Activated naive CD8-positive, alpha-beta T cell treated with anti-CD3 and anti-CD28 coated beads, Interleukin-2, amount 50 U/mL, for 24 hours (primary cell): ENCODE measurements at places on chromosomes 2 and 18.

DNA sequence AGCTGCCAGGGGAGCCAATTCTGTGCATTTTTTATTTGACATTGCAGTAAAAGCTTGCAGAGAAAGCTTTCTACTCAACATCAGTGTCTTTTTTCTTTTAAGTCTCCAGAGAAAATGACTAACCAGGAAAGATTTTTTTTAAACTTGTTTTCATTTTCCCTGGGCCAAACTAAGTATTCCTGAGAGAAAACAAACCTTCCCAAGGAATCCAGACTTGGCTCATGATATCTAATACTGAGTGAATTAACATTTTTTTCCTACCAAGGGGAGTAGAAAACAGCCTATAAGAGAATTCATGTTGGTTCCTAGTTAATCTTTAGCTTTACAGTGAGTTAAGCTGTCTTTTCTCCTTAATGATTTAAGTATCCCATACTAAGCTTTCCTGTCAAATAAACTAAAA lies 46.7 kb downstream of the DAPL1 start:
- no peak for DNase-seq

DNA sequence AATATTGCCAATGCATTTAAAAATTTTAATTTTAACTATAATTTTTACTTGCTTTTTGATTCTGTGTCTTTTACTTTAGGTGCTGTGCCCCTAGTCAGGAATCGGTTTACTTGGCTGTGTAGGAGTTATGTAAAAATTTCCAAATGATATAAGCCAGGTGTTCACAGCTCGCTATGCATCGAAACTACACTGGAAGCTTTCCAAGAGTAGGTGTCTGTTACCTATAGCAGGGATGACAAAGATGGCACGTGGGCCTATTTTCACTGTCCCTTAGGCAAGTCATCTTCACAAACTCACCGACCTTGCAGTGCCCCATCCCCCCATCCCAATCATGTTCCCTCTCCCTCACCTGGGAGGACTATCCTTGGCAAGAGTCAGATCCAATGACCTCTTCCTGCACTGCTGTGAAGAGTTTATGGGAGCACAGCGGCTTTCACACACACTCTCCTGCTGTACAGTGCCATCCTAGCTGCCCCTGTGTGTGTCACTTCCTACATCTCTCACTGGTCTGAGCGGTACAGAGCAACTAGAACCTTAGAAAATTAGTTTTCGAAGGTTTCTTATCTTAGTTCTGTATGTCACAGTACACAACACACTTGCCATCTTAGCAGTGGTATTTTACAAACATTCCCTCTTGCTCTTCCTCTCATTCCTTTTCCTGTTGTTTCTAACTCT lies 49.2 kb upstream of the NAB1 start:
- no peak for DNase-seq

DNA sequence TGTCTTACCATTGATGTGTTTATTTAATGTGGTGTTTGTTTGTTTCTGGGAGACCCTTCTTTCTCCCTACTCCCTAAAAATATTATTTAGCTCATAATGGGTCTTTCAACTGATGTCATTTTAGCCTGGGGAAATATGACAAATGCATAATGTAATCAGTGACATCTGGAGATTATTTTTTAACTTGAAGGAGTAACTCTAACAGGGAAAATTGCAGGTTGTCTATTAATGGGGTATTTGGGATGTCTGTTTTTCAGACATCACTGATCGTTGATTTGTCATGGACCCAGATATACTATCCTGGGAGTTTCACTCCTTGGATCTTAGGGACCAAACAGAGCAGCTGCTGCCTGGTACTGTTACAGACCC lies 230.4 kb downstream of the LOXHD1 start:
- DNase-seq, result no peak

DNA sequence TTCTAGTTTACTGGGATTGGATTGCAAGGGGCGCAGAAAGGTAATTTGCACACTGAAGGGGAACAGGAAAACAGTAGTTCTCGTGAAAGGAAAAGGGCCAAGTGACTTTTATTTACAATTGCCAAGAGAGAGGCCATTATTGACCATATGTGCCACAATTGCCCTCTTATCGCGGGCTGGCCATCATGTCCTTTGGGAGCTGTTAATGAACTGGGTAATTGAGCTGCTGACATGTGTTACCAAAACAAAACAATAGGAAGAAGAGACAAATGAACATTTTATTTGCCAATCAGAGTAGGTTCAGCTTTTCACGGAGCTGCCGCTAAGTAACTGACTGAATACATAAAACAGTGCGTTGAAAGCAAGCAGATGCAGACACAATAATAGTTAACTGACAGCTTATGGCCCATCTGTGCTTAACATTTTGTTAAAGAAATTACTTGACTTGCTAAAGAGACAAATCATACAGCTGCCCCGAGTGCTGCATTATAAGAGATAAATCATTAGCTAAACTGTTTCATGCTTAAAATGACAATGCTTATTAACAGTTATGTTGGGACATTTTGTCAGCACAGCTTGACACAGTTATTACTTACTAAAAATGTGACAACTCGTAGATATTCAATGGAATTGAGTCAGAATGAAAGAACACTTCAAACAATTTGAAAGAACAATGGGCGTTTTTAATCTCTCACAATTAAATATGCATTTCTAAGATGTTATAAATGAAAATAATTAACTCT lies 57.5 kb downstream of the PAX3 start:
- no peak for DNase-seq

- no peak for DNase-seq
Measured at GRCh38 chr18:74233933-74234325, 57.8 kb downstream of the CYB5A start.

DNA sequence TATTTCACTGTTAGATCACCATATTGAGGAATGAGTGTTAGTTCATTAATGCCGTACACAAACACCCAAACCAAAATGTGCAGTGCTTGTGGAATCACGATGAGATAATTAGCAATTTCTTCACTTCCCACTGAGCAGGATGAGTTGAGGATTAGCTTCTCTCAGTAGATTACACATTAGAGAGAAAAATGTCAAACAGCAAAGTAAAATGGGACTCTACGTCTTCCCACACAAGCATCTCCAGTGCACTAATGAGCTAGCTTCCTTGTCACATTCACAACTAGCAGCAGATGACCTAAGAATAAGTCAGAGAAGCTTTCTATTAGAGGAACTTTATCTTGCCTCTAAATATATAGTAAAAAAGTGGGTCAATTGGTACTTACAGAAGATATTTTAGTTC lies 926.9 kb downstream of the TSN start:
- no peak for DNase-seq

DNA sequence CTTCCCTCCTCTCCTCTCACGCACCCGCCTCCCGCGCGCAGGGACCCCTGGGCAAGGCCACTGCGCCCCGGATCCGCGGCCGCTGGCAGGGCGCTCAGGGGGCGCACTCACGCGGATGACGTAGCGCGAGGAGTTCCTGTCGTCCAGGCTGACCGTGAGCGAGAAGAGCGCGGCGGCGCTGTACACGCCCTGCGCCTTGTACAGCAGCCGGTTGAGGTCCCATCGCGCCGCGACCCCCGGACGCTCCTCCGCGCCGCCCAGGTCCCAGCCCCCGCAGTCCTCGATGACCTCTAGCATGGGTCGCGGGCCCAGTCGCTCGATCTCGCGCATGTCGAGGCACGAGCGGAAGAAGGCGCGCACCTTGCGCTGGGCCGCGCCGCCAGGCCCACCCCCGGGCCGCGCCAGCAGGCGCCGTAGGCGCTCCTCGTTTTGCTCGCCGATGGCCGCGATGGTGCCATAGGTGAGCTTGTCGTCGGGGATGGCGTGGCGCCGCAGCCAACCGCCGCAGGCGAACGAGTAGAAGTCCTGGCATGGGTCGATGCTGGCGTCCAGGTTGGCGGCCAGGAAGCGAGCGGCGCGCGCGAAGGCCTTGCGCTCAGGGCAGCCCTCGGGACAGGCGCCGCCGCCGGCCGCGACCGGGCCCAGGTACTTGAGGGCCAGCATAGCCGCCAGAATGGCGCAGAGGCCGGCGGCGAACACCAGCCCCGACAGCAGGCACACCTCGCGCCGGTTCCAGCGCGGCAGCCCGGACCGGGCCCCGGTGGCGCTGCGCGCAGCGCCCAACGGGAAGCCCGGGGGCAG lies 1.7 kb downstream of the ECEL1 start:
- no peak for DNase-seq

- DNase-seq, result no peak
Measured at GRCh38 chr18:10015941-10016819, 102.4 kb downstream of the VAPA start.

DNA sequence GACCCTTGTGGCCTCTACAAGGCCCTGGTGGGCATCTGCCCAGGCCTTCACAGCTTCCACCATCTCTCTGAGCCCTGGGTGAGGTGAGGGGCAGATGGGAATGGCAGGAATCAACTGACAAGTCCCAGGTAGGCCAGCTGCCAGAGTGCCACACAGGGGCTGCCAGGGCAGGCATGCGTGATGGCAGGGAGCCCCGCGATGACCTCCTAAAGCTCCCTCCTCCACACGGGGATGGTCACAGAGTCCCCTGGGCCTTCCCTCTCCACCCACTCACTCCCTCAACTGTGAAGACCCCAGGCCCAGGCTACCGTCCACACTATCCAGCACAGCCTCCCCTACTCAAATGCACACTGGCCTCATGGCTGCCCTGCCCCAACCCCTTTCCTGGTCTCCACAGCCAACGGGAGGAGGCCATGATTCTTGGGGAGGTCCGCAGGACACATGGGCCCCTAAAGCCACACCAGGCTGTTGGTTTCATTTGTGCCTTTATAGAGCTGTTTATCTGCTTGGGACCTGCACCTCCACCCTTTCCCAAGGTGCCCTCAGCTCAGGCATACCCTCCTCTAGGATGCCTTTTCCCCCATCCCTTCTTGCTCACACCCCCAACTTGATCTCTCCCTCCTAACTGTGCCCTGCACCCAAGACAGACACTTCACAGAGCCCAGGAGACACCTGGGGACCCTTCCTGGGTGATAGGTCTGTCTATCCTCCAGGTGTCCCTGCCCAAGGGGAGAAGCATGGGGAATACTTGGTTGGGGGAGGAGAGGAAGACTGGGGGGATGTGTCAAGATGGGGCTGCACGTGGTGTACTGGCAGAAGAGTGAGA lies 2.0 kb downstream of the PROC start:
- DNase-seq, result no peak

GRCh38 chr18:11577271-11578112 lies 31.9 kb upstream of the SLC35G4 start:
- DNase-seq, result no peak

GRCh38 chr2:224410946-224411561 lies 9.1 kb upstream of the FAM124B start:
- no peak for DNase-seq

DNA sequence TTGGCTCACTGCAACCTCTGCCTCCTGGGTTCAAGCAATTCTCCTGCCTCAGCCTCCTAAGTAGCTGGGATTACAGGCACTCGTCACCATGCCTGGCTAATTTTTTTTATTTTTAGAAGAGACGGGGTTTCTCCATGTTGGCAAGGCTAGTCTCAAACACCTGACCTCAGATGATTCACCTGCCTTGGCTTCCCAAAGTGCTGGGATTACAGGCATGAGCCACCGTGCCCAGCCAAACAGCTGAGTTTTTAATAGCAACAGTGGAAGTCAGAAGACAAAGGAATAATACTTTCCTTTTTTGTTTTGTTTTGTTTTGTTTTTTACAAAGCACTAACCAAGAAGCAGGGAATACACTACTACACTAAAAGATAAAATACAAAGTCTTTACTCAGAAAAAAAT lies 16.9 kb downstream of the GPR75 start:
- no peak for DNase-seq

DNA sequence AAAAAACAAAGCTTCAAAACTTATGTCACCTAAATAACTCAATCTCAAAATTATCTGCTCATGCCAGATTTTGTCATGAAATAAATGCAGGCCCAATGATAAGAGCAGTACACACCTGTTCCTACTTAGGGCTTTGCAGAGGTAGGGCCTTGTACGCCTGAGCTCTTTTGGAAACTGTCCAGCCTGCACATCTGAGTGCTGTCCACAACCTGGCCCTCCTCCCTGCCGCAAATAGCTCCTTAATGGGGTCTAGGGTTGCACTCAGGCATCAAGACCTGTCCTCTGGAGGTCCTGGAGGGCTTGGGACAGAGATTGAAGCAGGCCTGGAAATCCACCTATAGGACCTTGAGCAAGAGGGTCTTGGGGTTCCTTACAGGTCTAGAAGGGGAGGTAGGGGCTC lies 115.4 kb upstream of the CCDC195 start:
- DNase-seq, result no peak

DNA sequence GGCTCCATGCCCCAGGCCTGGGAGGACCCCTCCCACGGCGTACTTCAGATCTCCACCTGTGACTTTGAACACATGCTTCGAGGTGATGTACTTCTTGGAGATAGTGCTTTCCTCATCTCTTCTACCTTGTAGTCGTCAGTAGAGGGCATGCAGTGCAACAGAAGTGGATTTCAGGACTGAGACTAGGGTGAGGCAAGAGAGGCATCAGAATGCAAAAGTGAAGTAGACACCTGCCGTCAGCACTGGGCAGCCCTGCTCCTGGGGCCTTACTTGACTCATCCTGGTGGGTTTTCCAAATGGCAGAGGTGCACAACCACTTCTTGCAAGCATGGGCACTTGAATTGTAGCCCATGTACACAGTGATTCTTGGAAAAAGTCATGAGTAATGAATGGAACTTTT lies 258.8 kb downstream of the NEDD4L start:
- DNase-seq, result peak; percentile 16

- peak; percentile 69 for DNase-seq
Measured at GRCh38 chr2:119174216-119174992, 15.9 kb upstream of the C1QL2 start.

GRCh38 chr2:42696987-42697386 lies 66.9 kb downstream of the OXER1 start:
- DNase-seq, result no peak

- DNase-seq, result no peak
Measured at GRCh38 chr2:70141902-70142589, 48.8 kb downstream of the C2orf42 start.

DNA sequence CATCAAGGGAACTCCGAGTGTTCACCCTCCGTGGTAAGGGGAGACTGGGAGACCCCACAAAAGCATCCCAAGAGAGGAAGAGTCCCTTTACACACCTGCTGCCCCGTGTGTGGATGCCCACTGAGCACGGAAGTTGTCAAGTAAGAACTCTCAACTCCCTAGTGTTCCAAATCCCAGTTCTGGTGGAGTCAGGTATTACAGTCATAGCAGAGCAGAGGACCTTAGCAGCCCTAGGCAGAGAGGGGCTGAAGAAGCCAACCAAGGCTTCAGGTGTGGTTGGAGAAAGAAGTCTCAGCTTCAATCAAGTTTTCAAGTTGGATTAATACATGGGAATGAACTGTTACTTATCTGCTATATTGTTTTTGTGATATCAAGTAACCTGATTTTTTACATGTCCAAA lies 512.5 kb downstream of the RNF144A start:
- DNase-seq, result no peak

GRCh38 chr2:235774153-235774870 lies 280.5 kb downstream of the AGAP1 start:
- DNase-seq, result no peak

- no peak for DNase-seq
Measured at GRCh38 chr18:36814994-36815393, 13.8 kb downstream of the TPGS2 start.

- DNase-seq, result no peak
Measured at GRCh38 chr18:61690418-61691138, 202.2 kb downstream of the RNF152 start.
